ENCODE measurements at places on chromosomes 1 and 21.

GRCh38 chr1:226376300-226376699, 31.6 kb downstream of the PARP1 start:
- no peak for DNase-seq

- DNase-seq, result no peak
Observed at GRCh38 chr21:42130441-42130840, 59.3 kb downstream of the UMODL1 start.

DNA sequence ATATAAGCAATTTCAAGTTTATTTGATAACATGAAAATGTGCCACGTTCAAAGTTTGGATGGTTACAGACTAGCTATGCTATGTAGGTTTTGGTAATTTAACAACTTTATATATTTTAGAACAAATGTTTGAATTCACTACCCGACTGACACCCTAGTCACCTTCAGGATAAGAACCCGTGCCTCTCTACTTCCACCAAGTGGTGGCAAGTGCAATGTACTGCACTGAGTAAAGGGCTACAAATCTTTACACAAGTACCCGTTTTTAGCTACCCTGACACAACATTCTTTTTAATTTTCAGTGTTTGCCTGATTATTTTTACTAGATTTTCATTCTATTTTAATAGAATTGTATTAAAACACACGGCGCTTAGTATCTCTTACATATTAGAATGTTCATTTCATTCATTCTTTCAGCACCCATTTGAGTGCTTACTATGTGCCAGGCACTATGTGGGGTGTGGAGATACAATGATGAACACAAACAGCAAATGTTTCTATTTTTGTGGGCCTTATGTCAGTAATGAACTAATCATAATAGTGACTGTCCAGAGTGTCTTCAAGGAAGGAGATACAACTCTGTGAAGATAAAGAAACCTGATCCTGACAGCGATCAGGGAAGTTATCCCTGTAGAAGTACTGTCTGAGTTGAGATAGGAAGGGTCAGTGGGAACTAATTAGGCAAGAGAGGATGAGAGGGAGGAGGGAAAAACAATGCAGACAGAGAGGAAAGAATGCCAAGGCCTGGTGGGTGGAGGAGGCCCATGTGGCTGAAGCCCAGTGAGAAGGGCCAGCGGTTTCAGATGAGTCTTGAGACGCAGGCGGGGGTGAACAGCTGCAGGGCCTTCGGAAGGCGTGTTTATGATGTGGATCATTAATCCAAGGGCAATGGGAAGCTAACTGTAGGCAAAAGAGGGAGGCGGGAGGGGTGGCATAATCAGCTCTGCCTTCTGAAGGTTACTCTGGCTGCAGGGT, 3.8 kb downstream of the LCA5L start:
- DNase-seq, result peak; percentile 62

DNA sequence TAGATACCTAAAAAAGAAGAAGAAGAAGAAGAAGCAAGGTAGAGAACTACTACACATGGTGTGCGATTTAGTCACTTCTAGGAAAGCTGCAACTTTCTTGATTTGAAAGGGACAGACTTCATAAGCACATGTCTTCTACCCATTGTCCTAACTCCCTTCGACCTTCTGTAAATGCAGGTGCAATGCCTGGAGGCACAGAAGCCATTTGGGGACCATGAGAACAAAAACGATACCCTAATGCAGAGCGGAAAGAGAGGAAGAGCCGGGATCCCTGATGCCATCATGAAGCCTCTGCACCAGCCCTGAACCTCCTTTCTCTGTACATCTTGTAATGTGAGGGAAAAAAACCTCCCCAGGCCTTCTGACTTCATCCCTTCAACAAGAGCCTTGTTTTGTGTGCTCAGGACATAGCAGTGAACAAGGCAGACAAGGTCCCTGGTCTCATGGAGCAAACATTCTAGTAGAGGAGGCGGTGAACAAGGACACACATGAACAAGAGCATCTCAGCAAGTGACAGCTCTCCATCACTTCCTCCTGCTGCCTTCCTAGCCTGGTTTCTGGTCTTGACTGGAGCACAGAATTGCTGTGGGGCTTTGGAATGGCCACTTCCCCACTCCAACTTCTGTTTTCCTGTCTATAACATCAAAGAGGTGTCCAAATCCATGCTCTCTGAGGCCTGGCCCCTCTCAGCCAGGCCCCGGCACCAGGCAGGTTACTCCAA, 5.5 kb upstream of the LAPTM5 start:
- no peak for DNase-seq

GRCh38 chr1:73176902-73177301, 894.6 kb upstream of the NEGR1 start:
- DNase-seq, result no peak

- DNase-seq, result no peak
Observed at GRCh38 chr1:208089149-208089548, 155.0 kb downstream of the PLXNA2 start.

GRCh38 chr1:31054349-31054748, 11.2 kb downstream of the PUM1 start:
- DNase-seq, result peak; percentile 36

- no peak for DNase-seq
Observed at GRCh38 chr1:12745992-12746323, at the start of gene CFAP107. TSS of gene CFAP107 (plus strand) at chr1:12746200. CDS start at chr1:12746431, 231 bp downstream.

DNA sequence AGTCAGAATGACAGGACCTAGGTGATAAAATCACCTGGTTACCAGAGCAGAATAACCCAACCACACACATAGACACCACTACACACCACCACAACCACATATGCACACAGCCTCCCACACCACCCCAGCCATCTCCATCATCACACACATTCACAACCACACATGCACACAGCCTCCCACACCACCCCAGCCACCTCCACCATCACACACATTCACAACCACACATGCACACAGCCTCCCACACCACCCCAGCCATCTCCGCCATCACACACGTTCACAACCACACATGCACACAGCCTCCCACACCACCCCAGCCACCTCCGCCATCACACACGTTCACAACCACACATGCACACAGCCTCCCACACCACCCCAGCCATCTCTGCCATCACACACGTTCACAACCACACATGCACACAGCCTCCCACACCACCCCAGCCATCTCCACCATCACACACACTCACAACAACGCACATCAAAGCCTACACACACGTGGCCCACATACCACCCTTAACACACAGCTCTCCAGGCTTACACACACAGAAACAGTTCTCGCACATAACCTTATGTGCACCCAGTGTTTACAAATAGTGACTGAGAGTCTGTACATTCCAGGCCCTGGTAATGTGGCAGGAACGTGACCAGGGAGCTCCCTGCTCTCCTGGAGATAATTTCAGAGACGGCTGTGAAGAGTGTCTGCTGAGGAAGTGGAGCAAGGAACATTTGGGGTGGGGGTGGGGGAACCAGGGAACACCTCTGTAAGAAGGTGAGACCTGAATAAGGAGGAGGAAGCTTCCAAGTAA, 3.3 kb upstream of the GJB3 start:
- peak; percentile 8 for DNase-seq

DNA sequence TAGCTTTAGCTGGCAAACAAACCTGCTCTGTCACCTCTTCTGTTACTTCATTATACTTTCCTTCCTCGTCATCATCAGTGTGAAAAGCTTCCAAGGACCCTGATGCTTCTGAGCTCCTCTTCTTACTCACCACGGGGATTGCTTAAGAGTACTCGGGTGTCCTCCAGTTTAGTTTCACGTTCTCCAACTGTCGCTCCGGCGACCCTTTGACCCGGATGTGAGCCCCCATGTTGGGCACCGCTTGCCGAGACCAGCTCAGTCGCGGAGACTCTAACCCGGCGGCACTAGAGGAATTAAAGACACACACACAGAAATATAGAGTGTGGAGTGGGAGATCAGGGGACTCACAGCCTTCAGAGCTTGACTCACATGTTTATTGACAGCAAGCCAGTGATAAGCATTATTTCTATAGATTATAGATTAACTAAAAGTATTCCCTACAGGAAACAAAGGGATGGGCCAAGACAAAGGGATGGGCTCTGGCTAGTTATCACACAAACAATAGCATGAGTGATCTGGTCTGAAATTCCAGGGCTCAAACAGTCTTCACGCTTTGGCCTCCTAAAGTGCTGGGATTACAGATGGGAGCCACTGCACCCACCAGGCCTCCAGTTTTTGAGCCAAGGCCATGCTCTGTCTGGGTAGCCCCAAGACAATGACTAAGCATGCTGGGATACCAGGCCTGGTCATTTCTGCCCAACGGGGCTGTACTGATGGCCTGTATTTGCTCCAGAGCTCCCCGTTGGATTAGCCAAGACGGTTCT, 30.1 kb upstream of the ENO1 start:
- DNase-seq, result peak; percentile 51

DNA sequence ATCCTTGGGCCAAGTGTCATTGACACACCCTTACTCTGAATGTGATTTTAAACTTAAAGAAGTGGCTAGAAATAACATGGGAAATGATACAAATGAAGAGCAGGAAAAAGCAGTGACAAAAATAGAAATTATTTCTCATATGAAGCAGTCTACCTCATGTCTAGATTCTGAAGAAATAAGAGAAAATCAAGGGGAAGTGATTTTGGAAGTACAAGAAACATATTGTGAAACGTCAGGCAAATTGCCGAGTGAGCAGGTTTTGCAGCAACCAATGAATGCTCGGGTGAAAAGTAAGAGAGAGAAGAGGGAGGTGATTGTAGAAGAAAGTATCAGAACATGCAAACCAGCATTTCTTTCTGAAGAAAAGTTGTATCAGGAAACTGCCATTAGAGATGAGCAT, 130.7 kb downstream of the MACF1 start:
- DNase-seq, result peak; percentile 31

- DNase-seq, result peak; percentile 65
Observed at GRCh38 chr1:45542591-45542990, 8.0 kb upstream of the AKR1A1 start.

DNA sequence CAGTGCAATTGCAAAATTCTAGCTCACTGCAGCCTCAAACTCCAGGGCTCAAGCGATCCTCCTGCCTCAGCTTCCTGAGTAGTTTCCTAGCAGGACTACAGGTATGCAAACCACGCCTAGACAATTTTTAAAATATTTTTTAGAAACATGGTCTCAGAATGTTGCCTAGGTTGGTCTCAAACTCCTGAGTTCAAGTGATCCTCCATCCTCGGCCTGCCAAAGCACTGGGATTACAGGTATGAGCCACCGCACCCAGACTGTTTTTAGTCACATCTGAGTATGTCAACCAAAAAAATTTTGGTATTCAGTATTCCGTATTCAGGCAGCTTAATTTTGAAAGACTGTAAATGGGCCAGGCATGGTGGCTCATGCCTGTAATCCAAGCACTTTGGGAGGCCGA, 11.2 kb downstream of the TARBP1 start:
- DNase-seq, result no peak

GRCh38 chr1:114034567-114035303, 55.5 kb downstream of the OLFML3 start:
- no peak for DNase-seq

- peak; percentile 44 for DNase-seq
Observed at GRCh38 chr21:18499761-18500376, 96.3 kb upstream of the TMPRSS15 start.

GRCh38 chr1:161721738-161722343, 497 bp downstream of the FCRLB start:
- peak; percentile 94 for DNase-seq

DNA sequence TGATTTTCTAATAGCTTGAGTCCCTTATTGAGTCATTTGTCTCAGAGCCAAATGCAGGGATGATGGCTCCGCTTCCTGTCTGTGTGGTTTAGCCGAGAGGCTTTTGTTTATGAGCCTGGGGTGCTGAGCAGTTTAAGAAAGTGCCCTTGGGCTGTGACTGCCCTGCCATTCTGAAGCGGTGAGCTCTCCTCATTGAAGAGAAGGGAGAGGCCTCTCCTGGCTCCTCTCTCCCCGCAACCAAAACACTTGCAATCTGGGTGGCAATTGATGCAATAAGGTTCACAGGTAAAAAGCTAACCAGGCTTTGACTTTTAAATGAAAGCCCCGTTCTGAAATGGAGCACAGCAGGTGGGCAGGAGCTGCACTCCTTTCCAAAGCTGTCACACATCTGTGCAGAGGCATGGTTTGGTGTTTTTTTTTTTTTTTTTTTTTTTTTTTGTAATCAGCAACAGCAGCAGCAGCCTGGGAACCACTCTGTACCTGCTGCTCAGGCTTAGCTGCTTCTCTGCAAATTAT, 403.7 kb downstream of the SIPA1L2 start:
- peak; percentile 8 for DNase-seq

- no peak for DNase-seq
Observed at GRCh38 chr1:243735457-243735856, 114.6 kb downstream of the AKT3 start.

DNA sequence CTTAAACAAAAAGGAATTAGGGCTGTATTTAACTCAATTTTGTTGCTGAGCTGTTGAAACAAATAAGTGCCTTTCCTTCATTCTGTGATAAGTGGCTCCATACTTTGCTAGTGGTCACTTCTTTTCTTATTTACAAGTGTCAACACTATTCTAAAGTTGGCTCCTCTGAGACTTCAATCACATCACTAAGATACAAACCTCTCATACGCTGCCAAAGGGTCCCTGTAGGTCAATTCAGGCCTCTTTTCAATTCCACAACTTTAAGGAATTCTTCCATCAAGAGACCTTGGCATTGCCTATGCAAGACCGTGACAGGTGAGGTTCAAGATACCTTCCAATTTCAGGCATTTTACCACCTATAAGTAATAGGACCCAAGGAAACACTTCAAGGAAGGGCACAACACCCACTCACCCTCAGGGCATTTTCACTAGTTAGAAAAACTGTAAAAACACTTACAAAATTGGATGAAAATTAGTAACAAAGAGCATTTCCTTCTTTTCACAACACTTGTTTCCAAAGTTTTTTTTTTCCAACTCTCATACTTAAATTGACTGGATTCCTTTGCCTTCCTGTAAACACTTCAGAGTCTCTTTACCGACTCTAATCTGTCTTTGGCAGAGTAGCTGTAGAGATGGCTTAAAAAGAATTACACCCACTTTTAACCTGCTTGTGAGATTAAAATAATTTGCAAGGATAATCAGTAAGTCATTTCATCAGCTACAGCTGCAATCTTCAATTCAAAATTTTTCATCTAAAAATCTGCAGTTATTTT, 24.5 kb downstream of the SERBP1 start:
- no peak for DNase-seq

- no peak for DNase-seq
Observed at GRCh38 chr1:217184854-217185253, 446.0 kb downstream of the GPATCH2 start.

DNA sequence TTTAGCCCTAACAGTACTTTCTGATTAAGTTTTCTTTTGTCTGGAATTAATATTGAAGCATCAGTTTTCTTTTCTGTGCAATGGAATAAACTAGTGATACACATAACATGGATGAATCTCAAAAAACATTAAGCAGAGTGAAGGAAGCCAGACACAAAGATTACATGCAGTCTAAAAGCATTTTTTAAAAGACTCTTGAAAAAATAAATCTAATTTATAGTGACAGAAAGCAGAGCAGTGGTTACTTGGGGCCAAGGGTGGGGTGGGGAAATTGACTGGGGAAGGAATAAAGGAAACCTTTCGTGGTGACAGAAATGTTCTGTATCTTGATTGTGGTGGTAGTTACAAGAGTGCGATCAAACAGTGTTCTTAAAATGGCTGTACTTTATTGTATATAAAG, 20.2 kb upstream of the ST6GALNAC3 start:
- DNase-seq, result no peak

Data from amniotic epithelial cell (primary cell).